Trophoblast cell (in vitro differentiated cells and primary cell): ENCODE measurements at places on chromosomes 7 and 10.

DNA sequence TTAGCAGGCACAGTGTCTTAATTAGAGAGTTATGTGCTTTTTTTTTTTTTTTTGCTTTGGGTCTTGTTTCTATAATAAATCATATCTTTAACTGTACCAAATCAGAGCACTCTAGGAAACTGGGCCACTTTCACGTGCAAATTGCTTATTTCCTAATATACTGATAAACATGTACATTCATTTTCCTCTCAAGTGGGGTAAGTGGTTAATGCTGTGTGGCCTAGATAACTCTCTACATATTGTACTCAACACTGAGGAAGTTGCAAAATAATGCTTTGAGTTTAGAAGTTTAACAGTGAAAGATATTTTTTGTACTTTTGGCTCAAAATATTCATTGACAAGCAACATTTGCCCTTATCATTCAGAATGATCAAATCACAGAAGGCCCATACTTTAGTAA lies 115.9 kb upstream of the IFRD1 start:
- DNase-seq = no peak

DNA sequence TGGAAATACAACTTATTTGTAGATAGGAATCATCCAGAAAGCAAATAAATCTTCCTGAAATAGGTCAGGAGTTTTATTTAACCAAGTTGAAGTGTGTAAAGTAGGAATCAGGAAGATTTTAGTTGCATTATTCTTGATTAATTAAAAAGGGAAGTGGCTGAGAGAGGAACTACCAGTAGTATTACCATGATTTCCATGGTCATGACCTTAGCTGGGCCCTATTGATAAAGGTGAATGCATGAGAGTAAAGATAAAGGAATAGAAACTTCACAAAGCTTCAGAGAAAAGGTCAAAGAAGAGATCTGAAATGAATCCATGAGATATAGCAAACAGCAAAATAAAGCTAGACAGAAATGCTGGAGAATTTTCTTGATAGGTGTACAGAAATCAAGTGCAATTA lies 46.2 kb upstream of the DLX6 start:
- no peak for DNase-seq

- no peak for DNase-seq
Measured at GRCh38 chr7:137696376-137696775, 150.4 kb downstream of the DGKI start.

GRCh38 chr7:114087653-114088469 lies 169.1 kb upstream of the PPP1R3A start:
- DNase-seq = no peak

GRCh38 chr10:43863270-43863669 lies 214.6 kb upstream of the ZNF32 start:
- no peak for DNase-seq

- no peak for DNase-seq
Measured at GRCh38 chr10:131896403-131896802, 4.4 kb upstream of the PPP2R2D start.

DNA sequence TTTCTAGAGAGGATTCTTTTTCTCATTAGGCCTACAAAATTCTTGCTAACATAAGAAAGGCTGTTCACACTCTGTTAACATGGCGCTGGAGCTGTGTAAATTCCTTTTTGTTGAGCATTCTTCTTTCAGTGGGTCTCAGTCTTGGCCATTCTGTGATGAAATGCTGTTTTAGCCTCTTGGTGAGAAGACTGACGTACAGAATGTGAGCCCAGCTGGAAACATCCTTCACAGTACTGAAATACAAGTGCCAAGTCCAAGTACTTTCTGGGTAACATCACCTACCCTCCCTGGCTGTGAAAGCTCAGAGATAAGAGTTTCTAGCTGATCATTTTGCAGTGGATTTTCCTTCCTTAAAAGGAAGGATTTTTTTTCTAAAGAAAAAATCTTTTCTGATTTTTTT lies 231.8 kb downstream of the AHR start:
- no peak for DNase-seq

DNA sequence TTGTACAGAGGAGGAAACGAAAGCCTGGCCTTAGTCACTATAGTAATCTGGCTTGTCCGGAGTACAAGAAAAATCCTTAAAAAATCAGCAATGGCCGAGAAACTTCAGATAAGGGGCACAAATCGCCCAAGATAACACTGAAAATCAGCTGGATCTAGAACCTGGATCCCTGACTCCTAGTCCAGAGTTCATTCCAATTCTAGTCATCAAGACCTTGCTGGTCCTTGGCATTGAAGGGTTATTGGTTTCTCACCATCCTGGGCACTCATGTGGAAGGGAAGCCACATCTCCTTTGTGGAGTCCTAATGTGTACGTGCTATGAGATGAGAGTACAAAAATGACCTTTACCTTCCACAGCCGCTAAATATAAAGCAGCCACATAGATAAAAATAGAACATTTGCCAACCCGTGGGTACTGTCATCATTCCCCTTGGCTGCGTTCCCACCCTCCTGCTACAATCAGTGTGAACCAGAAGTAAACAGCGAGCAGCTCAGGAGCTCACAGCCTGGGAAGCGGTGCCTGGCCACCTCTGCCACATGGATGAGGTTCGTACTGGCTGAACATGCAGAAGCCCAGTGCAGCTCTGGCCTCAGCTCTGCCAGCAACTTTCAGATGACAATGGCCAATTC lies 116.0 kb upstream of the PDLIM1 start:
- no peak for DNase-seq
